ENCODE measurements at places on chromosomes 5 and 9.
A peak's percentile ranks its signal among the peaks of the same experiment; 100 is the strongest.

- DNase-seq = no peak
Measured at GRCh38 chr5:64634997-64635686, 55.2 kb upstream of the SHISAL2B start.

- DNase-seq = no peak
Measured at GRCh38 chr9:87888501-87888900, 5.8 kb downstream of the SPATA31E1 start.

DNA sequence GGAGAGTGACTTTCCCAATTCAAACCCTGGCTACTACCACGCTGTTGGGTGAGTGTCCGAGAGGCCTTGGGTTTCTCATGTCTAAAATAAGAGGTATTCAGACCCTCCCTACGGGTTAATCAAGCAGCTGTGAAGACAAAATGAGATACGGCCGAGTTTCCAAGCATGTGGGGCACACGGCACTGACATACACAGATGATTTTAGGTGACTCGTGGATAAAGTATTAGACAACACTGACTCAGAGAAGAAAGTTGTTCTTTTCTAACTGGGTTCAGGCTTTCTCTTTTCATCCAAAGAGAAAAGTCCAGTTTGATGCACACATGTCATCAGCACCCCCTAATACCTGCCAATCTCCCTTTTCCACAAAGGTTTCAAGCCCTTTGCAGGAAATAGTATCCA lies 15.6 kb downstream of the FOXI1 start:
- no peak for DNase-seq

- no peak for DNase-seq
Measured at GRCh38 chr5:16857635-16858034, 78.5 kb downstream of the MYO10 start.

- DNase-seq = no peak
Measured at GRCh38 chr9:27427272-27427643, 96.8 kb upstream of the IFNK start.

DNA sequence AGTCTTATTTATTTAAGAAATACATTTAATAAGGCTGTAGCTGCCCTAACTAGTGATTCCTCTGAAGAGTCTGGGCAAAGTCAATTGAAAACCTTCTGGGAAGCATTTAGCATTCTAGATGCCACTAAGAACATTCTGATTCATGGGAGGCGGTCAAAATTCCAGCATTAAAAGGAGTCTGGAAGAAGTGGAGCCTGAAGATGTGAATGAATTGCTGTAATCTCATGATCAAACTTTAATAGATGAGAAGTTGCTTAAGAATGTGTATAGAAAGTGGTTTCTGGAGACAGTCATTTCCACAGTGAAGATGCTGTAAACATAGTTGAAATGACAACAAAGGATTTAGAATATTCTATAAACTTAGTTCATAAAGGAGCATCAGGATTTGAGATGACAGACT lies 61.4 kb downstream of the WDR41 start:
- no peak for DNase-seq

GRCh38 chr9:123865226-123866000 lies 64.5 kb downstream of the DENND1A start:
- DNase-seq = no peak

- DNase-seq = no peak
Measured at GRCh38 chr5:32283539-32284377, 29.0 kb downstream of the MTMR12 start.

- no peak for DNase-seq
Measured at GRCh38 chr5:175168882-175169507, 275.0 kb downstream of the DRD1 start.

DNA sequence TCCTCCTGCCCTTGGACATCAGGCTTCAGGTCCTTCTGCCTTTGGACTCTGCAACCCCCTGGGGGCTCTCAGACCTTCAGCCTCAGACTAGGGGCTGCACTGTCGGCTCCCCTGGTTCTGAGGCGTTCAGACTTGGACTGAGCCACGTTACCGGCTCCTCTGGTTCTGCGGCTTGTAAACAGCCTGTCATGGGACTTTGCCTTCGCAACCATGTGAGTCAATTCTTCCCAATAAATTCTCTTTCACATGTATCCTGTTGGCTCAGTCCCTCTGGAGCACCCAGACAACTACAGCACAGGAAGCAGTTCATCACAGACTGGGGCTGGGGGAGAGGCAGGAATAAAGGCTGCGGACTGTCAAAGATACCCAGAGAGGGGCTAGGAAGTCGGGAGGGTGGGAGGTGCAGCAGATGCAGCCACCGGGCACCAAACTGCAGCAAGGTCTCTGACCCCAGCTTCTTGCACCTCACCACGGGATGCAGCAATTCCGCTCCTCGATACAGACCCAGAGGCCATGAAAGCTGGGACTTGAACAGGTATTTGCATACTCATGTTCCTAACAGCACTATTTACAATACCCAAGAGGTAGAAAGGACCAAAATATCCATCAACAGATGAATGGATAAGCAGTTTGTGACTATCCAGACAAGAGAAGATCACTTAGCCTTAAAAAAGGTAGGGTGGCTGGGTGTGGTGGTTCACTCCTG lies 100.8 kb downstream of the COL23A1 start:
- DNase-seq = no peak

DNA sequence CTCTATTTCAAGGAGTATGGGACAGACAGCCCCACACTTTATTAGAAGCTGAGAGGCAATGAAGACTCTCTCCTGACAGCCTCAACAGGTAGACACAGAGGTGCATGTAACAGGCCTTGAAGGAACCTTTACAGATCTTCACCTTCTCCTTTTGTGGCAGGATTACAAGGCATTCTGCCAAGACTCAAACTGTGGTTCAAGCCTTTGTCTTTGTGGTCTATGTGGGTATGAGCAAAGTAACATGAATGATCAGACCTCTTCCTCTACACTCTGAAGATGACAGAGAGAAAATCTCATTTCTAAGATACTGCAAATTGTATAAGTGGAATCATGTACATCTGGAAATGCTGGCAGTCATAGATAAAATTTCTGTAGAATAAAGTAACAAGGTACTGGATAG lies 346.9 kb downstream of the CDH9 start:
- DNase-seq = no peak

GRCh38 chr9:5509573-5509972 lies 758 bp upstream of the PDCD1LG2 start:
- DNase-seq = no peak

- no peak for DNase-seq
Measured at GRCh38 chr9:81829195-81829882, 98.9 kb upstream of the SPATA31D4 start.

GRCh38 chr5:108521841-108522506 lies 140.1 kb upstream of the FBXL17 start:
- DNase-seq = peak; percentile 20

DNA sequence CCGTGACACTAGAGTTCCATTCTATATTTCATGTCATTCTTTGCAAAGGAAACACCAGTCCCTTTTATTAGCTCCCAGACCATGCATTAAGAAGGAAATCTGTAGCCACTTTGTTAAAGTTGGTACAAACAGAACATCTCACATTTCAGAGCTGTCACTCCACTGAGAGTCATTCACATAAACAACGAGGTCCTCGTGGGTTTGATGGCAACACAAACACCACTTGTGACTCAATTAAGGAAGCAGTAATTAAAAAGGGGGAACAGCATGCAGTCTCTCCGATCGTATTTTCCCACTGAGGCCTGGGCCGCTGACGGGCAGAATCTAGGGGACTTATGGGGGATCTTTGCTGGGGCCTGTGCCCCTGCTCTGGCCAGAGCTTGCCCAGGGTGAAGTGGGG lies 94.2 kb upstream of the ZNF618 start:
- no peak for DNase-seq

GRCh38 chr5:124352312-124352711 lies 394.1 kb downstream of the ZNF608 start:
- DNase-seq = no peak

DNA sequence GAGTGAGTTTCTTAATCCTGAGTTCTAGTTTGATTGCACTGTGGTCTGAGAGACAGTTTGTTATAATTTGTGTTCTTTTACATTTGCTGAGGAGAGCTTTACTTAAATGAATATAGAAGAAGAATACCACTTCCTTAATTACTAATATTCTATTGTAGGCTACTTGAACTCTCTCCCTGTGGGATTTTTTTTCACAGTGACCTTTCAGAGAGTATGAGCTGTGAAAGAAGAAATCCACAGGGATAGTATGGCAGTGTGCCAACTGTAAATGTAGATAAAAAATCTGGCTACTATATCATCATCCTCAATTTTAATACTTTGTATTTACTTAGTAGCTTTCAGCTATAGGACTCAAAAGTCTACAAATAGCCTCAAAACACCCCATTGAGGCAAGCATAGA lies 67.3 kb downstream of the COMMD10 start:
- DNase-seq = no peak

DNA sequence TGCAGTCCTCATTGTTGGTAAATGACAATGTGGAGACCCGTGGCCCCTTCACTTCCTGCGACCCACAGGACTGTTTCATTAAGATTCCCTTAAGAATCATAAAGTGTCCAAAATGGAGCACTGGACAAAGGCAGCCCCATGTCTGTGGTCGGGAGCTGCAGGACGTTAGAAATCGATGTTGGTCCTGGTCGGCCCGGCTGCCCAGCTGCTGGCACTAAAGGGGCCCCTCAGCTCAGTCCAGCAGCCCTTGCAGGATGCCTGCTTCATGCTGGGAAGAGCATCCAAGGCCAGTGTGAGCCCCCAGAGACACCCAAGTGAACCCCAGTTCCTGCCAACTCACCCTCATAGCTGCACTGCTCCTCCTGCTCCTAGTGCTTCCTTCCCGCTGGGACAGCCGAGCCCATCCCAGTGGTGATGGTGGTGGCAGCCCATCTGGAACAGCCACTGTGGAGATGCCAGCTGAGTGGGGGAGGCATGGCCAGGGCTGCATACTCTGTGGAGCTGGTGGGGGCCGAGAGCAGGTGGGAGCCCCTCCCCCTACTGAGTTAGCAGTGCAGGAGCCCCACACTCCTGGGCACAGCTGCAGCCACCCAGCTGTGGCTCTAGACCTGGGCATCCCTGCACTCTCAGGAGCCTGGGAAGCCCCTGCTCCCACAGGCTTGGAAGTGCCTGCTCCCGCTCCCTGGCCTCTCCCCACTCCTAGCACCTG lies 168.0 kb upstream of the IRX2 start:
- no peak for DNase-seq

DNA sequence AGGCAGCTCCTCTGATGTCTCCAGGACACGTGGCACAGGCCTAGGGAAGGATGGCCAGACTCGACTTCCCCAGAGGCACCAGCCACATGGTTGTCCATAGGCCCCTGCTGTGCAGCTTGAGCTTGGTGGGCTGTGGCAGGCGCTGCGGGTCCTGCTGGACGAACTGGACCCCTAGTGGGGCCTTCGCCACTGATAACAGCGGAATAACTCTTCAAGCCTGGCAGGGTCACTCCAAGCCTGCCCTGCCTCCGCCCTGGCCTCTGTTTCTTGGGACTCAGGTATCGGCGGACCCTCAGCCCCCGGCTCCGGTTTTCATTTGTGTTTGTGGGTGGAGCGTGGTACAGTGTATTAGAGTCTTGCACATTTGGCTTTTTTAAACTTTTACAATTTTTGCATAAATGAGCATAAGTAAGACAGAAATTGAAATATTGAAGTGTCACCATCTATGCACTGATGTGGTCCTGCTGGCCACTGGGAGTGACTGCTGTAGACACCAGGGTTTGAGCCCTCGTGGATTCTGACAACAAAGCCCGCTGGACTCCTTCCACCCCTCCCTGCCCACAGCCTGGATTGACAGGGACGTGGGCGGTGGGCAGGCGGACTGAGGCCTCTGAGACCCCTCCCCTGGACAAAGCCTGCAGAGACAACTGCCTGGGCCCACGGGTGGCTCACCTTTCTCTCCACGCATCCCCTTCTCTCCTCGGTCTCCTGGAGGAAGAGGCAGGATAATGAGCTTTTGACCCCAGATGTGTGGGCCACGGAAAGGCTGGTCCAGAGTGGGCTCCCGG lies 3.8 kb downstream of the FCN1 start:
- no peak for DNase-seq

DNA sequence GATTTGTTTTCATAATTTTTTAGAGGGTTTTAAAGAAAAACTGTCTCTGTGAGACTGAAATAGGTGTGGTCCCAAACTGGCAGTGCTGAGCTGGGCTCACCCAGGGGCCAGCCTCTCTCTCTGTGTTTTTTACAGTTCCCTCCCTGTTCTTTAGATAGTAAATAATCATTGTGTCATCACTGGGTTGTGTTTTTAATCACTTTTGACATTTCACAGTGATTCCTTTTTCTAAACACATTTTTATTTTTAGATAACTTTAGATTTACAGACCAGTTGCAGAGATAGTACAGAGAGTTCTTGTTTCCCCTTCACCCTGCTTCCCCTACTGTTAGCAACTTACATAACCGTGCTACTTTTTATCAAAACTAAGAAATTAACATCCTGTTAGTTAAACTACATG lies 44.4 kb downstream of the MAP1B start:
- DNase-seq = no peak

GRCh38 chr9:79154806-79155205 lies 417.0 kb upstream of the TLE4 start:
- no peak for DNase-seq
